ENCODE measurements at places on chromosomes 2 and 18. TPM values are rescaled to one million over a fixed set of nuclear protein-coding genes. Genes with fewer than 3 reads are reported as not detected.

UGT1A3 gene
- not detected for total RNA-seq

INHA gene
- total RNA-seq: not detected

GALNT14 gene
- total RNA-seq: 10.4 TPM

PROKR1 gene
- not detected for total RNA-seq

STPG4 gene
- not detected for total RNA-seq

ABCG5 gene
- total RNA-seq: not detected

C2orf78 gene
- total RNA-seq: not detected

CCNT2 gene
- total RNA-seq: 22.5 TPM

DNA sequence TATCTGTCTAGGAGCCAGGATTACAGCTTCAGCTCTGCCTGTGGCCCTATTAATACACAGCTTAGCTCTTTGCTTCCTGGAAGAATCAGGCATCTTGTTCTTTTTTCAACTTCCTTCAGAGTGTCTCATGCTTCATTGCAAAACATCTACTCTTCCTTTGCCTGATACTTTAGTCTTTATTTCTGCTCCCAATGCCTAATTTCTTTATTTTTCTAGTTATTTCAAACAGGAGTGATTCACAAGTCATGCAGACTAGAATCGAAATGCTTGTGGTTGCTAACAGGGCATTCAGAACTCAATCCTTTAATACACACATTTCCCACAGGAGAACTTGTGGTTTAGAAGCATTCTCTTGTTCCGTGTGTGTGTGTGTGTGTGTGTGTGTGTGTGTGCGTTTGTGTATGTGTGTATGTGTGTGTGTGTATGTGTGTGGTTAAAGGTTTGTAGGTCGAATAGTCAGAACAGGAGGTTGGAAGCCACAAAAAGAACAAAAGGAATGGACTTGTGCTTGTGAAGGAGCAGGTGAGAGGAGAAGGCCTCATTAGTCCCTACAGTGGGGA is 28.3 kb upstream of the INSIG2 start:
- DNase-seq: no peak

DNA sequence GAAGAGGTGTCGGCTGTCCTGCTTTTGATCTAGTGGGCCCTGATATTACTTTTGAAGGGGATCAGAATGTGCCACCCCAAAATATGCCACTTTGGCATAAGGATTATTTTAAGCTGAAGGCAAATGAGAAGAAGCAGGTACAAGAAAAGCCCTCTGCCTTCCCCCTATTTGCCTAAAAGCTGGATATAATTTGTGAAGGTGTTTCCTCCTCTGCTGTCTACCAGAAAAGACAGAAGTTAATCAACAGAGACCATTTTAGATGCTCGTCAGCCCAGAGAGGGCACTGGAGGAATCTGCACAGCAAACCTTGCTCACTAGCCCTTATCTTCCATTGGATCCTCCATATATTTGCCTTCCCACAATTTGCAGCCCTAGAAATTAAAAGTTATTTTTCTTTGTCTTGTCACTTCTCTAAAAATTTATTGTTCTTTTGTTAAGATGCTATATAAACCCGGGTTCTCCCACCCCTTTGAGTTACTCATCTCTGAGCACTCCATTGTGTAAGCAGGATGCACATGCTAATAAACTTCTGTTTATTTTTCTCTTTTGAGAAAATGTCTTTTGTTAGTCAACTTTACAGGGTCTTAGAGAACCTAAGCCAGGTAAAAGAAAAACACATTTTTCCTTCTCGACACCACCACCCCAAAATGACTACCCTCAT is 163.2 kb upstream of the SLC1A4 start:
- no peak for DNase-seq

GRCh38 chr2:158889135-158889853 is 79.1 kb upstream of the TANC1 start:
- no peak for DNase-seq

- no peak for DNase-seq
Observed at GRCh38 chr2:74719066-74719465, 65.0 kb downstream of the SEMA4F start.

- no peak for DNase-seq
Observed at GRCh38 chr18:36488131-36488530, 190.6 kb downstream of the FHOD3 start.

DNA sequence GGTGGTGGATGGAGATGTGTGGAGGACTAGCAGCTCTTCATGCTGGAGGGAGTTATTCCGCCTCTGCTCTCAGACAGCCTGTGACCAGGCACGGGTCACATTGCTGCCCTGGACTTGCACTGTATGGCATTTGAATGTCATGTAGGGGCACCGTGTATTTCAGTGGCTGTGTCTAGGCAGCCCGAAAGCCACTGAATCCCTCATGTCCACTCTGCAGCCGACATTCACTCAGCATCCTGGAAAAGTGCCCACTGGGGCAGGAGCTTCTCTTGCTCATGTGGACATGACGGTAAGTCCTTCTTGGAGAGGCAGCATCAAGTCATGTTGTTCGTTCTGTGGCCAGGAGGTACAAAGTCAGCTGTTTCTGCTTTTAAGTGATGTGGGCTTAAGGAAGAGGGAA is 127.9 kb downstream of the SH3RF3 start:
- DNase-seq: no peak

GRCh38 chr2:88834866-88835265 is 143.4 kb downstream of the RPIA start:
- DNase-seq: no peak

DNA sequence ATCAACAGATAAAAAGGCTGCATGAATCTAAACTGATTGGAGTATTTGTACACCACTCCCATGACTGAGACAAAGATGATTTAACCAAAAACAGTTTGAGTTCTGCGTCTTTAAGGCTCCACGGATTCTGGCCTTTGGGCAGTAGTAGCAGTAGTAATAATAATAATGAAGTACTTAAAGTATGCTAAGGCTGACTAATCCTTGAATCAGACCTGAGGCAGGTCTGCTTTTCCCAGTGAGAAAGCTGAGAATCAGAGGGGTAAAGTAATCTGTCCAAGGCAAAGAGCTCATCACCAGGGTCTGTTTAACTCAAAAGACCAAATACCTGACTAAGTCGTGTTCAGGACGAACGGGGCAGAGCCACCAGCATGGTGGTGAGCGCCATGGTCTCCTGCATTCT is 61.4 kb downstream of the ID2 start:
- DNase-seq: no peak

GRCh38 chr2:239300871-239301735 is 99.7 kb downstream of the HDAC4 start:
- no peak for DNase-seq

DNA sequence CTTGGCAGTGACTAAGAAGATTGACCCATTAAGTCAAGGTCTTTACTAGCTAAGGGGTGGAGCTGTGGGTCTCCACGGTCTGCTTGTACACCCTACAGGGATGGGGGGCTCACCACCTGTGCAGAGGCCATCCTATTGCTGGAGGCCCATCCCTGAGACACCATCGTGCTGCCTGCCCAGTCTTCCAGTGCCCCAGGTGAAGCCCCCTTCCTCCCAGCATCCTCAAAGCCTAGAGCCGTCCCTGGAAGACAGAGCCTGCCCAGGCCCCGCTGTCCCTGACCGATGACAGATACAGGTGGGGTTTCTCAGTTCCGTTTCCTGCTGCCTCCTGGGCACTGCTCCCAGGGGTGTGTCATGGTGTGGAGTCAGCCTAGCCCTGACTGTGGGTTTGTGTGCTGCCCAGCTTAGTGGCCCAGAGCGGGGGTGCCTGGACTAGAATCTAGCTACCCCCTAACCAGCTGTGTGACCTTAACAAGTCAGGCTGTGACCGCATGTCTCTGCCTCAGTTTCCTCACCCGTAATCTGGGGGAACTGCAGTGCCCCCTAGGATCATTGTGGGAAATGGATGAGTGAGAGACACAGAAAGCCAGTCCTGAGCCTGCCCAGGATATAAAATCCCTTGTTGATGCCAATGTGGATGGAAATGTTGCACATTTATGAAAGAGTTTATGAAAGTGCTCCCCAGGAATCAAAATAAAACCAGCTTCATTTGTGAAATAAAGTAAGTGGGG is 2.0 kb downstream of the OTOS start:
- DNase-seq: no peak

- DNase-seq: no peak
Observed at GRCh38 chr18:27181726-27182125, 3.4 kb downstream of the CHST9 start.

DNA sequence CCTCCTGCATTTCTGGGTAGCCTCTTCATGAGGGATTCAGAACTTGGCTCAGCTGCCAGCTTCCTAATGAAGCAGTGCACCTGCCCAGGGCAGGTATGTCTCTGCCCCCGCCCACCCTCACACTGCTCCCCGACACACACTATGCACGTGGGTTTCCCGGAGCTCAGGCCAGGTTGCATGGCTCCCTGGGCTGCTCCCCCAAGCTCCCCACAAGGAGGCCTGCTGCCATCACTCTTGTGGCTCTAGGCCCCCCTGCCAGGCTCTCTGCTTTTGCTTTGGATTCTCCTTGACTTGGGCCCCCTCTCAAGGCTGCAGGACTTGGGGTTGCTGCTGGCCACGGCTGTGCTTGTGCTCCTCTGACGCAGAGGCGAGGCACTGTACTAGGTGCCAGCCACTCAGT is 43.6 kb downstream of the ADD2 start:
- no peak for DNase-seq

DNA sequence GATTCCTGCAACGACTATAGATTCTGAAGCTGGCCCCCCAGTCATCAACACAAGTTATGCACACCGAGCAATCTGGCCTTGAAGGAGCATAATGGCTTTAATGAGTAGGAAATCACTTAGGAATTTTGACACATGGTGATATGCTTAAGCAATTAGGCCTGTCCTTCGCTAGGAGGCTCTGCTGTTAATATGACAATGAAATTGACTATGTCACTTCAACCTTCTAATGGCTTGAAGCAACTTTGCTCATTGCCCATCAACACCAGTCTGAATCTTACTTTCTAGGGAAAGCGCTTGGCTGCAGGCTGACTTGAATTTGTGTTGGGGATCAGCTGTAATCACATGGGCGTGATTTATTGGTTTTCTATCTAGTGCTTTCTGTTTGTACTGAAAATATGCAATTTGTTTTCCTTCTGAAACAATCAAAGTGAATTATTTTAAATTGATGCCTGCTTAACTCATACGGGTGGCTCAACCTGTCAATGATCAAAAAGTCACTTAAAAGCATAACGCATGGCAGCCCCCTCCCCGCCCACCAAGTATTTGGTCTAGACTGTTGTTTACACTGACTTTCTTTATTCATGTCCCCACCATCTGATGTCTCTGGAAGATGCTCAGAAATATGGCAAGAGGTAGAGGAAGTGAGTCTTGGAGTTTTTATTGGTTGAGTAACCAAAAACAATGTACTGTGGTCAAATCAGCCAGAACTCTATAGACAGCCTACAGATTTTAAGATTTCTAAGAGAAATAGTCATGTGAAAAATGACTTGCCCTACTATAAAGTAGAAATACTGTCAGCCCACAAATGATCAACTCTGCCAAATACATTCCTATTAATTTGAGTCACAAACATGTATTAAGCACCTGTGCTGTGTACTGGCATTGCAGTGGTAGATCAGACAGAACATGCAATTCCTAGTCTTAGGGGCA is 344.9 kb downstream of the RBM43 start:
- no peak for DNase-seq

- DNase-seq: no peak
Observed at GRCh38 chr18:34649080-34649479, 61.0 kb upstream of the DTNA start.

DNA sequence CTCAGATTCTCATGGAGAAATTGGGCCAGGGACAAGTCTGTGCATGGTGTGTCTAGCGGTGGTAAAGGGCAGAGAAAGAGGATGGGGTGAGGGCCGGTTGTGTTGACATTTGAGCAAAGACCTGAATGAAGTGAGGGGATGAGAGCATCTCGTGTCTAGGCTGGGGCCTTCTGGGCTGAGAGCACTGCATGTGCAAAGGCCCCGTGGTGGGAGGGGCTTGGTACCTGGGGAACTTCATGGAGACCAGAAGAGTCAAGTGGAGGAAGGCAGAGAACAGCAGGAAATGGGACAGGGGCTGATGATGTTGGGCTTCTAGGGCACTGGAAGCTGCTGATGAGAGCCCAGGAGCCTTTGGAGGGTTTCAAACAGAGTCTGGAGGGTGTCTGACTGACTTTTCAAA is 76.8 kb downstream of the SH3BP4 start:
- no peak for DNase-seq

GRCh38 chr2:120619579-120619978 is 116.1 kb upstream of the GLI2 start:
- DNase-seq: no peak

DNA sequence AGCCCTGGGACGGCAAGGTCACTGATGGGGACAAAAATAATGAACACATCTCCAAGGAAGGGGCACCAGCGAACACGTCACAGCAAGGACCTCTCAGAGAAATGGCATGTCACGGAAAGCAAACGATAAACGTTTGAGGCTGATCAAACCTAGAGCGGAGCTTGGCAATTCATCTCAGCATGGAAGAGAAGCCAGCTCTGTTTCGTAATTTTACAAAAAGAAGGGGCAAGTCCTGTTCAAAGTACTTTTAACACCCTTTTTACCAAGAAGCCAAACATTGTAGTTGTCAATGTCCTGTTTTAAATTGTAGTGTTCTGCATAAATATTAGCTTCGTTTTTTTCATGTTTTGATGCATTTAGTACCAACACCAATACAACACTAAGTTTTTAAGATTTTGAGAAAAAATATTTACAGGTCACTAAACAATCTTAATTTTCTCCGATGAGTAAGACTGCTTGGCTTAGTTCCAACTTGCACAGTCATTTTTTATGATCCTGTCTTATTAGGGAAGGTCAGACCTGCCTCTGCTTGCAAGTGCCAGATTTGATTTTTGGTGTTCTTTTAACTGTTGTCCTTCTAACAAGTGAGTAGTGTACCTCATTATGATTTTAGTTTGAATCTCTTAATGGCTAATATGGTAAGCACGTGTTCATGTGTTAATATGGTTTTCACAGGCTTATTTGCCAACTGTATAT is 818.5 kb upstream of the SALL3 start:
- no peak for DNase-seq

DNA sequence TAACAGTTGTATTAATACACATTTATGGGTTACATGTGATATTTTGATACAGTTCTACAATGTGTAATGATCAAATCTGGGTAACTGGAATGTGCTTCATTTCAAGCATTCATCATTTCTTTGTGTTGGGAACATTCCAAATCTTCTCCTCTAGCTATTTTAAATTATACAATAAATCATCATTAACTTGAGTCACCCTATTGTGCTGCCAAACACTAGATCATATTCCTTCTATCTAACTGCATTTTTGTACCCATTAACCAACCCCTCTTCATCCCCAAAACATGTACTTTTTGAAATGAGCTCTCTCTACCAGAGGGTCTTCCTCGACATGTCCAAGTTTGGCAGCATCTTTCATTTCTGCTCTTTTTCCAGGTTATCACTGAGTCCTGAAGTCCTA is 81.1 kb upstream of the TTC39C start:
- DNase-seq: no peak

Data from glomerular endothelial cell (primary cell).